ENCODE measurements at places on chromosomes 13 and 19. TPM values are rescaled to one million over a fixed set of nuclear protein-coding genes. Genes with fewer than 3 reads are reported as not detected.

ERF gene
- 74.9 TPM for total RNA-seq

DNA sequence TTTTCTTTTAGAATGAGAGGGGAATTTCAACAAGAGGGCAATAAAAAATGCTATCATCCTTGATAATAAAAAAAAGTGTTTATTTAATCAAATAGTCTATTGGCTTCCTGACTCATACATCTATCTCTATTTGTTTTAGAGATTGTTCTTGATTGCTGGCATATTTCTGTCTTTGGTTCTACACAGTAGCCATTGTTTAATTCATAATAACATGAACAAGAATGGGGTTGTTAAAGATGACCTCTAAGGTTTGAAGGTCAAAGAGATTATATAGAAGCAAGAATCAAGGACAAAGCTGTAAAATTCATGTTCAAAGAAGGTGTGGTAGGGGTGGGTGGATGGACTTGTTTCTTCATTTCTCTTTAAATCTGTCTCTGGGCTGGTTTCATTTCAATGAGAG is 166.0 kb upstream of the KLF12 start:
- DNase-seq: no peak

GRCh38 chr19:45104658-45105349 is 11.8 kb downstream of the PPP1R37 start:
- DNase-seq: no peak

DNA sequence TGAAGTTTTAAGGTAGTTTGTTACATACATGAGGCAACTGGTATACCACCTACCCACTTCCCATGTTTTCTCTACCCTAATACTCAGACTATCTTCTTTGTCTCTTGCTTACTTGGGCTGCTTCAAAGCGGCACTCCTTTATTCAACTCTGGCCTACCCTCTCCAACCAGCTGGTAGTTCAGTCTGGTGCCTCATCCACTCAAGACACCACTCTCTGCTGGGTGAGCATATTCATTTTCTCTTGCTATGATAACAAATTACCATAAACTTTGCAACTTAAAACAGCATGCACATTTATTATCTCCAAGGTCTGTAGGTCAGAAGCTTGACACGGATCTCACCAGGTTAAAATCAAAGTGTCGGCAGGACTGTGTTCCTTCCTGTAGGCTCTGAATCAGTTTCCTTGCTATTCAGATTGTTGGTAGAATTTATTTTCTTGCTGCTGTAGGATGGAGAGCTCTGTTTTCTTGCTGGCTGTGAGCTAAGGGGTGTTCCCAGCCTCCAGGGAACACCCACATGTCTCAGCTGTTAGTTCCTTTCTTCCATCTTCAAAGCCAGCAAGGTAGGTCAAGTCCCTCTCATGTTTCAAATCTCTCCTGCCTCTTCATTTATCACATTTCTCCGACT is 666.0 kb downstream of the DIAPH3 start:
- DNase-seq: no peak

DNA sequence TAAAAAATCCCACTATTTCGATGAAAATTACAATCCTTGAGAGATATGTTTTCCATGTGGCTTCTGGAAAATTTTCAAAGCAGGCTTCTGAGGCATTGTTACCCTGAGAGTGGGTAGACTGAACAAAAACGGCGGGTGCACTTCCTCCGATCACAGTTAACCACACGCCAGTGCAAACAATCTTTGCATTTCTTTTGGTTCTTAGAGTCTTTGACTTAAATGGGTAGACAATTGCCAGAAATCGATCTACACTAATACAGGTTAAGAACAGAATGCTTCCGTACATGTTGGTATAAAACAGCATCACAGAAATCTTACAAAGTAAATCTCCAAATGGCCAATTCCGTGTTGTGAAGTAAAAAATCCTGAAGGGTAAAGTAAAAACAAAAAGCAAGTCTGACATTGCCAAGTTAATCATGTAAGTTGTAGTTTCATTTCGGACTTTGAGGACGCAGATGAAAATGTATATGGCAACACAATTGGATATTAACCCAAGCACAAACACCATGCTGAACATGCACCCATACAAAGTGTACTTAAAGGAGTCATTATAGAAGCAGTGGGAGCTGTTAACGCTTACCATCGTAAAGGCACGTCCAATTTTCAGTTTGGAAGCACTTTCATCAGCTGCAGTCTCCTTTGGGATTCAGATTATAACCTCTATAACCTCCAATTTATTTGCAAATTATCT is 927 bp downstream of the LPAR6 start:
- no peak for DNase-seq

DNA sequence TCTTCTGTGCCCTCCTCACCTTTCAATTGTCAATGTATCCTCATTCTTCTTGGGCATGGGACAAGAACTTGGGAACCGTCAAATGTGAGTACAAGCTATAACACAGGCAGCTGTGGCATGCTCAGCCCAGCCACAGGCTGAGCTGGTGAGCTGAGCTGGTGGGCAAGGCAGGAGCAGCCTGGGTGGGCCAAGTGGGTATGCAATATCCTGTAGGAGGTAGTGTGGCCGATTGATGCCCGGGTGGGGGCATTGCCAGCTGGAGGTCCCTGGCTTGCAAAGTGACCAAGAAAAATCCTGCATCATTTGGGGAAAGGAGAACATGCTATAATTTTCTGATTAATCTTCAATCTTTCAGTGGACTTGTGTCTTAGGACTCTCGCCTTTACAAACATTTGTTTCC is 507.2 kb upstream of the SLC10A2 start:
- DNase-seq: no peak

DNA sequence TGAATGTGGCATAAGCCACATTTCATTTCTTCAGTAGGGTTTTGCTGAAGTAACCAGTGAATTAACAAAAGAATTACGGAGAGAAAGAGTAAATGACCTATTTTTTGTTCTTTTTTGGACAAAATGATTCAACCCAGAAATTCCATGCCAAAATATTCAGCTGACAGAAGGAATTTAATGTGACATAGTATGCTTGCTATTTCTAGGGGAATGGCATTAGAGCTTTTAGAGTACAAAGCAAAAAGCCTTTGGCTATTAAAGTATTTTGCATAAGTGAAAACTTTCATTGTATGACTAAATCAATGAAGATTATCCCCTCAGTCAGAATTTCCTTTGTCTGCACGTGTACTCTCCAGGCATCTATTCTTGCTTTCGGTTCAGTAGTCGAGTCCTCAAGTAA is 465.3 kb downstream of the COG6 start:
- DNase-seq: no peak

DNA sequence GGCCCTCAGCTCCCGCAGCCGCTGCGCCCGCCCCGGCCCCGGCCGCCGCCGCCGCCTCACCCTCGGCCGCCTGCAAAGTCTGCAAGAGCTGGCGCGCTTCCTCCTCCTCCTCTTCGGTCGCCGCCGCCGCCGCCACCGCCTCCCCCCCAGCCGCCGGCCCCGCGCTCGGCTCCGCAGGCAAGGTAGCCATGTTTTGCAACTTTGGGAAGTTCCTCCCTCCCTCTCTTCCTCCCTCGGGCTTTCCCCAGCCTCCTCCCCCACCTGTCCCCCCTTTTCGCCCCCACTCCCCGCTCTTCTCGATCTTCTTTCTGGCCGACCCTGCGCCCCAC is 433 bp downstream of the SIX5 start:
- DNase-seq: peak; percentile 86

DNA sequence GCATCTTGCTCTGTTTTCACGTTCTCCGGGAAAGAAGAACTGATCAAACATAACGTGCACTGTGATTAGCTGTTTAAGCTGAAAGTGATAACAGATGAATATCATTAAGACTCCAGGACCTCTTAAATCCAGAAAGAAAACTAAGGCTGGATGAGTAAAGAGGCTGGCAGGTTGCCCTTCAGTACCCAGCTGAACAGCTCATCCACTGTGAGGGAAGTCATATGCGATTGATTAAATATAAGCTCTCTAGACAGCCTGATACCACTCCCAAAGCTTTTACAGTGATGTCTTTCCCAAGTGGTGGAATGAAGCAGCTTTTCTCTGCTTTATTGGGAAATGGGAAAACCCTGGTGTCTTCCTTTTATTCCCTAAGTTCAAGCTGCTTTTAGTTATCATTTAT is 116.9 kb downstream of the EFNB2 start:
- DNase-seq: no peak

GRCh38 chr19:52270266-52270885 is 989 bp downstream of the ZNF766 start:
- DNase-seq: no peak

- peak; percentile 74 for DNase-seq
Measured at GRCh38 chr19:47310819-47311218, 1.2 kb downstream of the C5AR1 start.

- peak; percentile 93 for DNase-seq
Measured at GRCh38 chr19:3403489-3404323, 37.3 kb downstream of the NFIC start.

DNA sequence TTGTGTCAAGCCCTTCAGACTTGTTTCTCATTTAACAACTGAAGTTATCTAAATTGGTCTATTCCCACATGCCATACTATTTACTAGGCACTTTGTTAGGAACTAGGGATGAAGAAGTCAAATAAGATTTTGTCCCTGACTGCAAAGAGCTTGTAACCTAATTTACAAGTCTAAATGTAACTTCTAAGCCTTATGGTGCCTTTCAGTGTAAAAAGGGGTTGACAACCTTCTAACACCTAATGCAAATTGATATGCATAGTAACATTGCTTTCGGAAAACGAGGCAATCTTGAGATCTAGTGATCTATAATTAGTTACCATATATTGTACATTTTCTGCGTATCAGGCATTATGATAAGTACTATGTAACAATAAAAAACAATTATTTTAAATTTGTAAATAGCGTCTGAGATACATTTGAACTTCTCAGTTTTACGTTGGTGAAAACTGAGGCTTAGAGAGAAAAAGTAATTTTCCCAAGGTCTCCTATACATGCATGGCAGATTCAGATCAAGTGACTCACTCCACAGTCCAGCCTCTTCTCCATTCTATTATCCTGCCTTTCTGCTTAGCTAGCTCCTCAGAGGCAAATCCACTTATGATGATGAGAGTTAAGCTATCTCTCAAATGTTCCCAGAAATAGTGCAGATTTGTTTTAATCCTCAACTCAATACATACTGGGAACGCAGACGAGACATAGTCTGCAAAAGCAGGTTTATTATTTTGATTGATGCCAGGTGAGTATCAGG is 764.9 kb upstream of the SLITRK5 start:
- DNase-seq: no peak

- DNase-seq: no peak
Measured at GRCh38 chr13:43880214-43880855, 631 bp downstream of the LACC1 start.

DNA sequence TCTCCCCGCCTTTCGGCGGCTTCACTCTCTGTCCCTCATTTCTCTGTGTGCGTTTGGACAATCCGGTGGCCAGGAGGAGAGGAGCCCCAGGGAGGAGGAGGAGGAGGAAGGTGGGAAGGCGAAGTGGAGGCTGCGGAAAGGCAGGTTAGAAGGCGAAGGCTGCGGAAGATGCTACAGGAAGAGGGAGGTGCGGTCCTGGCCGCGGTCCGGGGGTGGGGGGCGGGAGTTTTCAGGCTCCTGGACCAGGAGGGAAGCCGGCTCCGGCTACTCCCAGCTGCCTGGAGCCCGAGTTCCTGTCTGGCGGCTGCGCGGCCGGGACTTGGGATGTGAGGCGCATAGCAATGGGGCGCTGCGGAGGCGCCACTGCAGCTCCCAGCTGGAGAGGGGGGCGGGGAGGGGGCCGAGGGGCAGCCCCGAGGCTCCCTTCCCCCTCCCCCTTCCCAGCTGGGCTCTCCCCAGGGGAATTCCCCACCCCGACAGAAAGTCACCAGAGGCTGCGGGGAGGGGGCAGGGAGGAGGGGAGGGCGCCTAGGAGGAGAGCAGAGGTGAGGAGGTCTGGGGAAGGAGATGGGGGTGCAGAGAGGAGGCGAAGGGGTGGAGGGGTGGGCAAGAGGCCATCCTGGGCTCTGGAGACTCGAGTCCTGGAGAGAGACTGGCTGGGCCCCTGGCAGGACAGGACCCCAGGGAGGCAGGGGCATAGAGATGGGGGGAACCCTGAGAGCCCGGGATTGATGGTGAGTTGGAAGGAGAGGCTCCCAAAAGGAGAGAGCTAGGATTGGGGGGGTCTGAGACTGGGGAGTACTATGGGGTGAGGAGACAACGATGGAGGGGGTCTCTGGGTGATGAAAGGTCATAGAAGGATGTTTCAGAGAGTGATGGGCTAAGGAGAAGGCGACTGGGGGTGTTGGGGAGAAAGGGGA is 2.0 kb downstream of the LRRC4B start:
- DNase-seq: no peak

DNA sequence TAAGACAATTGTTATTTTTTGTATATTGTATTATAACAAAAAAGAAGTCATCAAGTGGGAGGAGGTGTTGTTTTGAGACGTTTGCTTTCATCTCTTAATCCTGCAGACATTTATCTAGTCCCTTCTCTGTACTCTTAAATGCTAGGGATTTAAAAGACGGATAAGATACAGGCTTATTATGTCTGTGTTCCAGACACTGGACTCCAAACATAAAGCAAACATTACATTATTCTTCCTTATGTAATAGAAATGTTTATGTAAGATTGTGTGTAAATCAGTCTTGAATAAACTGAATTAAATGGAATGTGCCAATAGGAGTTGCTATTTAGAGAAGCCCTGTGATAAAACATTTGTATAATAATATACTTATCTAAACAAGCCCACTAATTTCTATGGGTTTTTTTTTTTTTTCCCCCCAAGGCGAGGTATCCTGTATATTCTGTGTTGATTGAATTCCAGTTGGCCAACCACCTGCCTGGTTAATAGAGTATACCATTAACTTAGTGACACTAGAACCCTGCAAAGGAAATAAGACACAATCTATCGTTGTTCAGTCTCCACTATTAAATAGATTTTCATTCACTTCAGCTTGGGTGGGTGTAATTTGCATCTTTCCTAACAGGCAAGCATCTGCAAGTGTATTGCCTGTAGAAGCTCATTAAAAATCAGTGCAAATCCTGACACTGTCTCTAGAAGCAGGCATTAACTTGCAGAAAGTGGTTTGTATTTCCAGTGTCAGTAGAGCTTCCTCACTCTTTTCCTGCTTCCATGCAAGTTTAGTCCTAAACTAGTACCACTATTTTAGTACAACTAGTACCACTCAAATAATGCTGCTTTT is 69.0 kb downstream of the LRCH1 start:
- no peak for DNase-seq

GRCh38 chr13:109180905-109181425 is 551.6 kb downstream of the MYO16 start:
- DNase-seq: no peak

DNA sequence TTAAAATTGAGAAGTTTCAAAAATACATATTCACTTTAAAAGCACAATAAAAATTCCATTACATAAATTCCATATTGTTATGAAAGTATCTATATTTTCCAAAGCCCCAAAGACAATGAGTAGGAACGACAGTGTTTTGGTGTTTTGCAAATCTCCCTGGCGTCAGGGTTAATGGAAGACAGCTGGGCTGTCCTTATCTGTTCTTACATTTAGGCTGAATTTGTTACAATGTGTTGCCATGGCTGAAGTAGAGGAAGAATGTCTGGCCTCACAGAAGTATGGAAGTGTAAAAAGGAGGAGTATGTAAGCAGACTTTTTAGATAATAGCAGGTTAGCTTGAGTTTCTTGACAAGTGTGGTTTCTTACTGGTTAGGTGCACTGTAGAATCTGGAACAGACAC is 124.4 kb upstream of the SPATA13 start:
- no peak for DNase-seq

GRCh38 chr19:15871570-15871969 is 26.3 kb downstream of the CYP4F2 start:
- no peak for DNase-seq
